ENCODE measurements at places on chromosomes 6 and 20. TPM values are rescaled to one million over a fixed set of nuclear protein-coding genes. Genes with fewer than 3 reads are reported as not detected.

Gene OOEP
- 0.47 TPM for total RNA-seq

Gene RBM12
- 148 TPM for total RNA-seq

Gene HLA-DOB
- 4.2 TPM for total RNA-seq

Gene C6orf58
- total RNA-seq = not detected

Gene DSN1
- total RNA-seq = 24.5 TPM

Gene KIFC1
- total RNA-seq = 64.9 TPM

Gene HTR1E
- total RNA-seq = not detected

DNA sequence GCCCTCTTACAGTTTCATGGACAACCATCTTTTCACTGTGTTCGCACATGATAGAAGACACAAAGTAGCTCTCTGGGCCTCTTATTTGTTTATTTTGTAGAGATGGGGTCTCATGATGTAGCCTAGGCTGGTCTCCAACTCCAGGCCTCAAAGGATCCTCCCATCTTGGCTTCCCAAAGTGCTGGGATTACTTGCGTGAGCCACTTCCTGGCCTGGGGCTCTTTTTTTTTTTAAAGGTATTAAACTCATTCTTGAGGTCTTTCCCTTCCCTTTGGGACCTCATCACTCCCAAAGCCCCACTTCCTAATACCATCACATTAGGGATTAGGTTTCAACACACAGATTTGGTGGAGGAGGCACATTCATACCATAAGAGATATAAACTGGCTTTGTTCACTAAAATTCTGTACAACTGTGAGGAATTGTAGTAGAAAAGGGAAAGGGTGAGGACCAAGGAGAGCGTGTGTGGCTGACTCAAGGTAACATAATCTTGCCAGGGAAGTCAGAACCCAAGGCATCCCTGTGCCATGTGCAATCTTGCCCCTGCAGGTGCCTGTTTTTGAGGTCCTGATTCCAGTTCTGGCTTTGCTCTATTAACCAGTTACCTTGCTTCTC lies 45.5 kb downstream of the EIF2S2 start:
- no peak for DNase-seq

DNA sequence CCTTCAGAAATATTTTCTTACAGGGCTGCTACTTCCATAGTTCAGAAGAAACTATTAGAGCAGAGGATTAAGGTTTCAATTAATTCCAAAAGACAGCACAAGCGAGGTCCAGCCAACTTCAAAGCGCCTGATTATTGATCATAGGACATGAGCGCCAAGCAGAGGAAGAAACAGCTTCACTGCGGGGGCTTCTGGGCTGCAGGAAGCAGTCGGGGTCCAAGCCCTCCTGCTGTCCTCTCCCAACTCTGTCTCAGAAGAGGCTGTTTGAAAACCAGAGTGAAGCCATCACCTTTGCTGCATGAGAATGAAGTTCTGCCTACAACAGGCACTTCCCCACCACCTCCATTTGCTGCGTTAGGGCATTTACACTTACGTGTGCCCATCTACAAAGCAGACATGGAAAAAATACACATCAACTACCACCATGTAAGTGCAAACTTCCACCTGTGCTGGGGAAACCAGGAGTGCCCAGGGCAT lies 23.9 kb downstream of the SUMO4 start:
- no peak for DNase-seq

- peak; percentile 65 for DNase-seq
Measured at GRCh38 chr6:137495703-137496336, 1.6 kb upstream of the OLIG3 start.

- no peak for DNase-seq
Measured at GRCh38 chr6:1437553-1438406, 48.4 kb downstream of the FOXF2 start.

DNA sequence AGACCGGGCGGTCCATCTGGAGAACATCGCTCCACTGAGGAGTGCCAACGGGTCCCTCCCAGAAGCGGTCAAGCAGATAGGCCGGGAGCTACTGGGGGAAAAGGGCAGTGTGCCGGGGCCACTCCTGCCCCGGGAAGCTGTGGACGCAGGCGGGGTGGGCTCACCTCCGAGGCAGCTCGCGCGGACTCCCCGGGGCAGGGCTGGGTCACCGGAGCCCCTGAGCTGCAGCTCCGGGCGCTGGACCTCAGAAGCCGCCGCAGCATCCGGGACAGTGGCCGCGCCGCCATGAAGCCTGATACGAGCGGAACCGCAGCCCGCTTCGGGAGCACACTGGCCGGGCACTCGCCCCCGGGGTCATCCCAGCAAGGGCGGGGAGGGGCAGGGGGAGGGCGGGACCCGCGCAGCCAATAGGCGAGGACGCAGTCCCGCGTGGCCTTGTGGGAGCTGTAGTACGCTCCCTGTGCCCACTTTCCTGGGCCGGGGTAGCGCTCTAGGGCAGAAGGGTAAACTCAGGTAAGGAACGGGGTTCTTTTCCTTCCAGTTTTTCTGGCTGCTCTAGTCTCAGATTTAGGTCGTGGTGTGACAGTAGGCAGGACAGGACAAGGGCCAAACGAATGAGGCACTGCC lies at the start of gene MOCS1:
TSS of gene MOCS1 (minus strand) at position 332 of the 627 bp plus-strand sequence. CDS start at position 287, 45 bp downstream.
- DNase-seq = peak; percentile 66

DNA sequence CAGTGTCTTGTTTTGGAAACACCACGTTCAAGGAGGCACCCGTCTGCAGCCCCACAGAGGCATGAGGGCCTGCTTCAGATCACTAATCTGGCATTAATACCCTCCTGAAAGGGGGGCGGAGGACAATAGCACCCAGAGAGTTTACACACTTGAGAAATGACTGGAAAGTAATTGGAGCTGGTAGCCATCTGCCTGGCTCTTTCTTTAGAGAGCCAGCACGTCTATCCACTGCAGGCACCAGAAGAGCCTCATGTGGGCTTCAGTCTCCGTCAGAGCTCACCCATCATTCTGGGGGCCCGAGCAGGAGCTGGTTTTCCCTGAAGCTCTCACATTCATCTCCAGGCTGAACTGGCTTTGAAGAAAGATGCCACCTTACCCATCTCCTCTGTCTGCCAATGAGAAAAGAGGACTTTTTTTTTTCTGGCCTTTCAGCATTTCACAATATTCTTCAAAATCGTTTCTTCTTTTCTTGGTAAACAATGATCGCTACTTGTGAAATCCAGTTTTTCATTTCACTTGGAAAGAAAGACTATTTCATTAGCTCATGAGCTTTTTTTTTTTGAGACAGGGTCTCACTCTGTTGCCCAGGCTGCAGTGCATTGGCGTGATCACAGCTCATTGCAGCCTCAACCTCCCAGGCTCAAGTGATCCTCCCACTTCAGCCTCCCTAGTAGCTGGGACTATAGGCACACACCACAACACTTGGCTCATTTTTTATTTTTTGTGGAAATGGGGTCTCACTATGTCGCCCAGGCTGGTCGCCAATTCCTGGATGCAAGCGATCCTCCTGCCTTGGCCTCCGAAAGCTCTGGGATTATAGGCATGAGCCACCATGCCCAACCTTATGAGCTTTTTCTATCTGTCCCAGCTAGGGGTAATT lies 124.7 kb upstream of the ZNF217 start:
- DNase-seq = no peak

DNA sequence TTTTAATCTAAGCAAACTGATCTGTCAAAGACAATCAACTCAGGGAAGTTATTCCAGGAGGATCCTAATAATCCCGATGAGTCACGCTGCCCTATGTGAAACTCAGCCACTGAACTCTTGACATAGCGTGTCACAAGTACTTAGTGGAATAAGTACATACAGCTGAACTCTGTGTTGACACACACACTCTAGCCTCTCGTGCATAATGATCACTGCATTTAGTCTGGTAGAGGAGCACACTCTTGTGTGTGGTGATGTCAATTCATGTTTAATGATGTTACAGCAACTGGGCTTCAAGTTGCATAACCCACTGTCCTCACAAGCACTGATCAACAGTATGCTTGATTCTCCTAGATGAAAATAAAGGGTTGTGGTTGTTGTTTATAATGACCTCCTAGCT lies 148.3 kb downstream of the HACE1 start:
- DNase-seq = no peak

DNA sequence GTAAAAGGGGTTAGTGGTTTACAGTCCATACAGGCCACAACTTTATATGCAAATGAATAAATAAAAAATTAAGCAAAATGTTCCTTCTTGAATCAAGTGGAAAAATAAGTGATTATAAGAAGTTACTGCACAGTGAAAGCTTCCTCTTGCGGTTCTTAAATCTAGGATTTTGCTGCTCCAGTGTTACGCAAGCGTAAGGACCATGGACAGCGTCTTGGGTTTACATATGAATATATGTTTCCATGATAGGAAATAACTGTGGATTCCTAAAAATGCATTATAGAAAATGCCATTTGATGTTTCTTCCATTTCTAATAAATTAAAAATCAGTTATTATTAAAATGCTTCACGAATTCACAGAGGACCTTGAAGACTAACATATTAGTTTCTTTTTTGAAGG lies 176.6 kb upstream of the POU3F2 start:
- peak; percentile 69 for DNase-seq

- no peak for DNase-seq
Measured at GRCh38 chr6:40440053-40440452, 147.1 kb downstream of the LRFN2 start.

- DNase-seq = no peak
Measured at GRCh38 chr6:170445487-170445886, 107.6 kb downstream of the PSMB1 start.
